ENCODE measurements at places on chromosomes 5 and 9.

GRCh38 chr5:71892641-71893365 lies 173.7 kb downstream of the CARTPT start:
- no peak for DNase-seq

GRCh38 chr5:179393078-179393477 lies 47.8 kb upstream of the ADAMTS2 start:
- no peak for DNase-seq

GRCh38 chr9:127245637-127246164 lies 18.9 kb upstream of the GARNL3 start:
- DNase-seq: no peak

DNA sequence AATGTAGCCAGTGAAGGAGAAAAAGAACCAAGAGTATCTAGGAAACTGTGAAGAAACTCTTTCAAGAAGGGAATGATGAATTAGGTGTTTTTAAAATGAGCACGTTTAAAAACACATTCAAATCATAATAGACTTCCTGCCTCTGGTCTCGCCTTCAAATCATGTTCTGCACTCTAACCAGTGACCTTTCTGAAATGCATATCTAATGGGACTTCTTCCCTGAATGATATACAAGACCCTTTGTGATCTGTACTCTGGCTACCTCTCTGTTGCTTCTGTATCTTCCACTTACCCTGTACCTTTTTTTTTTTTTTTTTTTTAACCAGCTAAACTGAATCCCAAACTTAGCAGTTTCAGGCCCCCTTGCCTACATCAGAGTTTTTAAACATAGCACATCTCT lies 19.5 kb downstream of the SRFBP1 start:
- no peak for DNase-seq

- DNase-seq: no peak
Measured at GRCh38 chr5:129591508-129592160, 131.5 kb downstream of the ADAMTS19 start.

GRCh38 chr5:100746730-100747129 lies 156.4 kb downstream of the ST8SIA4 start:
- DNase-seq: no peak

DNA sequence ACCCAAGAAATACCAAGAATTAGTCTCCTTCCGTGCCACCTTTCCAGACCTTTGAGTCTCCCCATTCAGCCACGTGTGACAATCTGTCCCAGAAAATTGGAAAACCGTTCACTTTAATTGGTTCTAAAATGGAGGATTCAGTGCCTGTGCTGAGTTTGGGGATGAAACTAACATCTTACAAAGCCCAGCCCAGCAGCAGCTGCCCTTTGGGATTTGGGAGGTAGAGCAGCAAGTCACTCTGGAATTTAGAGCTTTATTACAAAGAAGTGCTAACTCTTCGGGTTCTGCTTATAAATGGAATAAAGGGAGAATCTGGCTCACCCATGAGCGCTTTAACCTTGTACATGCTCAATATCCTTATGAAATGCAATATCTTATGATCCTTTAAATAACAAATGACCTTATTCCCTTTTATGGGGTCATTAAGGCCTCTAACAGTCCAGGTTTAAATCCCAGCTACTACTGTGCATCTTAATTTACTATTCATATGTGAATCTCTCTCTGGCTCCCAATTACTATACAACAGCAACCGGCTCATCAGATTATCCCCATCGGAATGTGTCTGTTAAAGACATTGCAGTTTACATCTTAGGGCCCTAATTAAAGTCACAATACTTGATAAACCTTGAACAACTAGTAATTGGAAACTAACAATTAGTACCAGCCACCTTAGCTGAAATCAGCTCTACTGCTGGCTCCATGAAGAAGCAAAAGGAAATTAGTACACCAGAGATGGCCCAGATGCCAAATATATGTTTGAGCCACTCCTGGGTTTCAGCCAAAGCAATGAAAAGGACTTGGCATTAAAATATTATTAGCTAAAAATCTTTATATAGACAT lies 271.8 kb upstream of the SMARCA2 start:
- DNase-seq: no peak

- DNase-seq: no peak
Measured at GRCh38 chr5:155459889-155460500, 446.4 kb downstream of the KIF4B start.

DNA sequence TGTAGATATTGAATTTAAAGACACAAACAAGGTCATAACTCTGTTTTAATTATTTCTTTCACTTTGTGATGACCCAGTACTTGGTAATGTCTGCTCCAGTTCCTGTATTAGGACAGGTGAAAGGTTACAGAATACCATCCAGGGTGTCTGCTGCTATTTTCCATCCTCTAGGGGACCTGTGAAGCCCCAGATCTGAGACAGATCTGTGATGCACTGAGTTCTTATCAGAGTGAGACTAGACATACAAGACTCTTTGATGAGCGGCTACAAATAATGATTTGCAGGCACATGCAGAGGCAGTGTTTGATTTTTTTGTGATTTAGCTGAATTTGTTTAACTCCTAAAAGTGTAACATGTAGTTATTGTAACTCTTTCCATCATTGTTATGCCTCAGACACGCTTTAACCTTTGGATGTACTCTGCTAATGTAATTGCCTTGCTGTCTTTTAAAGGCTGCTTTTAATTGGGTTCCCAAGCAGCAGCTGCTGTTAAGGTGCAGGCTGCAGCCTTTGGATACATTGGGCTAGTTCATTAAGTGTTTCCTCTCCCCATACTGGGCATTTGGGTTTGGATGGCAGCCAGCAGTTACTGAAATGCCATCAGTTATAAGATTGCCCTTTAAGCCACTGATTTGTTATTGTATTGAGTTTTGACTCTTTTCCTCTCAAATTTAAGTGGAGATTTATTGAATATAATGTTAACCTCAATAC lies 63.3 kb downstream of the RASGRF2 start:
- no peak for DNase-seq

DNA sequence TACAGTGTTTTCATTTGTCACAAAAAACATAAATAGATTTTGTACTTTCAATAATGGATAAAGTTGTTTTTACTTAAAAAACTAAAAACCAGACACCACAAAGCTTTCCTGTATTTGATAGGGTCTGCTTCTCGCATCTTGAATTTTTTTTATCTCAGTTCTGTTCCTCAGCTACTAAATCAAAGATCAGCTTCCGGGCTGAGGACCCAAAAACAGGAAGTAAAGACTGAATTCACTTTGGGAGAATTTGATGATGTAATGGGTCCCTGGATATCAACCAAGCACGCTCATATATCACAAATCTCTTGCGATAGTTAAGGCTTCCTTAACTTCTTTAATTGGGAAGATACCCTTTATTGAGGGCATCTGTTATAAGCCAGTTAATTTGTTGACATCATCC lies 24.1 kb downstream of the ITK start:
- no peak for DNase-seq

- no peak for DNase-seq
Measured at GRCh38 chr5:173909199-173909598, 21.1 kb downstream of the CPEB4 start.

GRCh38 chr5:41995193-41995592 lies 70.1 kb downstream of the FBXO4 start:
- DNase-seq: no peak

DNA sequence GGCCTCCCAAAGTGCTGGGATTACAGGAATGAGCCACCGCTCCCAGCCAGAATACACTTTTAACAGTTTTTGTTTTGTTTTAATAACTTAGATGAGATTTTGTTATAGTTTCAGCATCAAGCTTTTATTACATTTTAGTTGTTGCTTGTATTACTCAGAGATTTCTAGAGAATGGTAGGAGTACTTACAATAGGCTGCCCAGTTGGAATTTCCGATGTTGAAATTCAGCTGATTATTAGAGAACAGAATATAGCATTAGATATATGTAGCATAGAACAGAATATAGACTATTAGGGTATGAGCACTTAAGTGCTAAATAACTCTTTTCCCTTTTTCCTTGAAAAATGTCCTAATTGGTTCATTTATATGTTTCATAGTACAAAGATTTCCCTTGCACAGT lies 6.2 kb downstream of the KDM4C start:
- DNase-seq: no peak

DNA sequence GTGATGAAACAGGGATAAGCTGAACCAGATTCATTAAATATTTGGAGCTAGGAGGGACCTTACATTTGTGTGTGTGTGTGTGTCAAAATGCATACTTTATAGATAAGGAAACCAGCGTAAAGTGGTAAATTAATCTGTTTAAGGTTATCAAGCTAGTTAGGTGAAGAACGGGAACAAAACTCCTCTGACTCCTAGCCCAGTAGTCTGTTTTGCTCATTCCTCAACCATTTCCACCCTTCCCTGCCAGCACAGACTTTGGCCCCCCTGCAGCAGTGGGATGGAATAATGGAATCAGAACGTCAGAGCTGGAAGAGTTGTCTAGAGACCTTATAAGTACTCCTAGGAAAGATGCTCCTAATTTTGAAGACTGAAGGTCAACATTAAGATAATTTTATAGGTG lies 6.5 kb downstream of the AGXT2 start:
- DNase-seq: no peak

DNA sequence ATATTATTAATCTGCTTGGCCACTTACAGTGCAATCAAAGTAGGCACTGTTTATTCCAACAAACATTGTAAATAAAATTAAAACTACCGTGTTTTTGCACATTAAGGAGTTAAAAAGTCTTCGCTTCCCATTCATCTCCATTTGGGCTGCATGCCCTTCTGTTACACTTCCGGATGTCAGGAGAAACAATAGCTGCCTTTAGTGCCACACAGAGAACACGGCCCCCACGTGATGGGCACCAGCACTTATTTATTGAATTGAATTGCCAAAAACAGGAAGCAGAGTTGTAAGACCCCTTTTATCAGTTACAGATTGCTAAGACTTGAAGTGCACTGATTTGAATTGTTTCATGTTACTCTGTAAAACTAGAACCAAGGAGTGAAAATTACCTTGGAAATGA lies 80.4 kb downstream of the LHFPL2 start:
- DNase-seq: no peak

GRCh38 chr9:80867731-80868130 lies 821.6 kb downstream of the TLE1 start:
- no peak for DNase-seq

- no peak for DNase-seq
Measured at GRCh38 chr9:16561121-16561520, 309.3 kb downstream of the BNC2 start.

GRCh38 chr5:138148811-138149210 lies 9.6 kb upstream of the NME5 start:
- DNase-seq: no peak

GRCh38 chr5:43362725-43363435 lies 49.3 kb downstream of the CCL28 start:
- DNase-seq: no peak

DNA sequence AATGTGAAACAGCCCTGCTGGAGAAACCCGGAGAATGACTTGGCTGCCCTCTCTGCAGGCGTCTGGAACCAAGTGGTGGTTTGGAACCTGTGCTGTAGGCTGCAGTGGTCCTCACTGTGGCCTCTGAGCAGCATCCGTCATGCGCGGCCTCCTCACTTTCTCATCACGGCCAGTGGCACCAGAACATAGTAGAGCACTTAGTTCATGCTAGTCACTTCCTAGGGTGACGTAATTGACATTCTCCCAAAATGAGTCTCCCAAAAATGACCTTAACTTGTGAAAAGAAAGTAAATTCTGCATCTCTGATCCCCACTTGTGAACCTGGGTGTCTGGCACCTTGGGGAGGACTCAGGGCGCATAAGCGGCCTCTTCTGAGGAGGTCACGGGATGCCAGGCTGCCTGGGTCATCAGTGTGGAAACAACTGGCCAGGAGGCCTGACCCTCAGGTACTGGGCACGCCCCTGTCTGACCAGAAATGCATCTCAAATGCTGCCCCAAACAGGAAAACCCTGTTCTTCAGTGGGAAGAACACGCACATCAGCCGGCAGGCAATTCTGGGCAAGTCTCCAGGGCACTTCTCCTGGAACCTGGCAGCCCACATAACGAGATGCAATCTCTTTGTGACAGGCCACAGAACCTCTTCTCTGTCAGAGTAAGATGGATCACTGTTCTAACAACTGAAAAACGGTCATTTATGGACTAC lies 36.6 kb upstream of the SPTLC1 start:
- DNase-seq: no peak

DNA sequence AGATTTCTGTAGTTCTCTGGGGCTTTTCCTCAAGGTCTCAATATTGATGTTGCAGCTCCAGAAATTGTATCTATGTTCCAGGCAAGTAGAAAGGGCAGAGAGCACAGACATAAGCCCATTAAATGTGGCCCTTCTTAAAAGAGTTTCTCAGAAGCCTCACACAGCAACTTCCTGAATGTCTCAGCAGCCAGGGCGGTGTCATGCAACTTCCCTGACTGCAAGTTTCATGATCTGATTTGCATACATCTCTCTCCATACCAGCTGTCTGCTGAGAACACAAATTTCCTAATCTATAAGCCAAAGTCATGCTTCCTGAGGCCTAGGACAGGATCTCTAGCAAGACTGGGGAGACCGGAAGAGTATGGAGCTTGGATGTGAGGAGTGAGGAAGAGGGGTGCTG lies 13.0 kb downstream of the RGS7BP start:
- DNase-seq: no peak

DNA sequence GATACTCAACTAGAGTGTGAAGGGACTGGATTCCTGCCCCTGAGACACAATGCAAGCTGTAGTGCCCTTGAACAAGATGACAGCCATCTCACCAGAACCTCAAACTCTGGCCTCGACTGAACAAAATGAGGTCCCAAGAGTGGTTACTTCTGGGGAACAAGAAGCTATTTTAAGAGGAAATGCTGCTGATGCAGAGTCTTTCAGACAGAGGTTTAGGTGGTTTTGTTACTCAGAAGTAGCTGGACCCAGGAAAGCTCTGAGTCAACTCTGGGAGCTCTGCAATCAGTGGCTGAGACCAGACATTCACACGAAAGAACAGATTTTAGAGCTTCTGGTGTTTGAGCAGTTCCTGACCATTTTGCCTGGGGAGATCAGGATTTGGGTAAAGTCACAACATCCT lies 2.4 kb downstream of the ZNF483 start:
- DNase-seq: no peak

- DNase-seq: no peak
Measured at GRCh38 chr5:40628407-40628806, 51.3 kb upstream of the PTGER4 start.

DNA sequence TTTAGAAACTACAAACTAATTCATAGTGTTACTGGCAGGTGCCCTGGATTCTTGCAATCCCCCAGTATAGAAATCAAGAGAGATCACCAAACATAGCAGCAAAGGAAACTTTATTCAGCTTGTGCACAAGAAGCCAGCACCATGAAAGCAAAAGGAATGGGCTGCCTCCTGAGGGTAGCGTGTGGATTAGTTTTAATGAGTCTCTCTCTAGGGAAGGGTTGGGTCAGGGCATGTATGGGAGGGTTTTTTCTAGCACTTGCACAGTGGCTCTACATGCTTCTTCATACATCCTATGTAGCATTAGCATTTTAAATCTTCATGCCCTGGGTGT lies 38.4 kb downstream of the LYRM7 start:
- DNase-seq: no peak

DNA sequence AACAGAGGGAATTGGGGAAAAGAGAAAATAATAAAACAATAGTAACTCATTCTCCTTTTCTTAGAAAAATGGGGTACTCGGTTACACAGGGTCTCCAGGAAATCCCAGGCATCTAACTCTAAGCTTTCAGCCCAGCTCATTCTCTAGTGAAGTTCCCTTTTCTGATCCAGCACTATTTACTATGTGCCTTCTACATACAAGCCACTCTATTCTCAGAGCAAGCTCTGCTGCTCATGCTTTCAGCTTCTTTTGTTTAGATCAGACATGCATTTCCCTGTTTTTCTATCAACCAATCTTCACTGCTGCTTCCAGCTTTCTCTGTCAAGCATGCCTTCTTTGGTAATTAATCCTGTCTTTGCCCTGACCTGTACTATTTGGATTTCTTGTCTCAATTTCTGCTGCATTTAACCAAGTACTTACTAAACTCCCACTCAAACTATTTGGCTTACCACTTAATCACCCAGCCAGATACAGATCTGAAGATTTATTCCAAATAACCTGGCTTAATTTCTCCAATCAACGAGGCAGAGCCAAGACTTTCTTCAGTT lies 25.3 kb downstream of the OSMR start:
- DNase-seq: no peak
